ENCODE measurements at places on chromosomes 4 and X. TPM values are rescaled to one million over a fixed set of nuclear protein-coding genes. Genes with fewer than 3 reads are reported as not detected.

Gene MSANTD1
- 15.7 TPM for total RNA-seq

Gene USP17L21
- not detected for total RNA-seq

Gene PASD1
- total RNA-seq = not detected

Gene PCDH7
- 128 TPM for total RNA-seq

Gene RIBC1
- 3.5 TPM for total RNA-seq

Gene TBCK
- 85.6 TPM for total RNA-seq

Gene CORIN
- total RNA-seq = 2.5 TPM

Gene TMEM164
- 40.4 TPM for total RNA-seq

Gene ZNF827
- 27.5 TPM for total RNA-seq

Gene LAMP2
- total RNA-seq = 86.0 TPM

Gene MTMR8
- total RNA-seq = 7.2 TPM

Gene MAGEC1
- total RNA-seq = not detected

Gene FHDC1
- total RNA-seq = 8.5 TPM

Gene GLRA2
- 52.4 TPM for total RNA-seq

Gene H2BW2
- not detected for total RNA-seq

Gene TSPYL2
- 28.4 TPM for total RNA-seq

Gene HHIP
- 5.1 TPM for total RNA-seq

Gene ANAPC4
- total RNA-seq = 39.2 TPM

Gene CXorf49
- not detected for total RNA-seq

Gene VEGFD
- total RNA-seq = 0.46 TPM

Gene SEPSECS
- total RNA-seq = 14.5 TPM

Gene MAML3
- 7.4 TPM for total RNA-seq

Gene SGMS2
- 6.0 TPM for total RNA-seq

Gene CEP44
- total RNA-seq = 29.8 TPM

Gene BRS3
- total RNA-seq = 2.5 TPM

Gene WFS1
- 12.7 TPM for total RNA-seq

Gene CHST7
- total RNA-seq = 15.2 TPM

Gene USP11
- total RNA-seq = 183 TPM

Gene PLXNB3
- 4.6 TPM for total RNA-seq

Gene NSUN7
- total RNA-seq = 12.9 TPM

Gene BANK1
- total RNA-seq = 0.23 TPM
